ENCODE measurements at places on chromosomes 1 and 21.

GRCh38 chr1:154427173-154428139, 22.3 kb downstream of the IL6R start:
- peak; percentile 32 for DNase-seq

- peak; percentile 57 for DNase-seq
Observed at GRCh38 chr21:45292399-45293219, 4.9 kb upstream of the POFUT2 start.

DNA sequence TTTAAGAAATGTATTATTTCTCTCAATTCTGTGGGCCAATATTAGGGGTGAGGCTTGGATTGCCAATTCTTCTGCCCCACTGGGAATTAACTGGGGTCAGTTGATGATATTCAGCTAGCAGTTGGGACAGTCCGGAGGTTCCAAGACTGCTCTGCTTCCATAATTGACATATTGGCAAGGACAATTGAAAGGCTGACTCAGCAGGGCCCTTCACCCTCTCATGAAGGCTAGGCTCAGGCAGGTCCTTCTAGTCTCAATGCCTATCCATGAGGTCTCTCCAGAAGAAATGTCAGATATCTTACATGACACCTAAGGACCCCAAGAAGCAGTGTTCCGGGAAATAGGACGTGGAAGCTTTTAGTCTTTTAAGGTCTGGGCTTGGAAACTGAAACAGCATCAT, 13.3 kb upstream of the RNF11 start:
- no peak for DNase-seq

DNA sequence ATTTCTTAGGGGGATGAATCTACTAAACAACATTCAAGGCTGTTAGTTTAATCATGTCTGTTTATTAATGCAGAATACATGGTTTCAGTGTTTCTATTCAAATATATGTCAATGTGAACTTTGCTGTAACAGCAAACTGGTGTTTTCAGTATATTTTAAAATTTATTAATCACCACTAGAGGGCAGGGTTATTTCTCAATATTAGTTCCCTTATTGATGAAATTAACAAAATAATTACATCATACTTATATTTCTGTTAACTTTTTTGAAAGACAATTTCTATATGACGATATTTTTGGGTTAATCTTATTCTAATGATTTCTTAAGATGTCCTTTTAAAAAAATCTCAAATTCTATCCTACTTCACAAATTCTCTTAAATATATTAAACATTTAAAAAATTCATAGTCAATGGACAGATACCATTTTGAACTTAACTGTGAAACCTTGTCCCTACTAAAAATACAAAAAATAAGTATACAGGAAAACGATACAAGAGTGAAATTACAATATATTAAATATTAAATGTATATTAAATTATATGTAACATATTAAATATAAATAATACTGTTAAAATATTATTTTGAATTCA, 1034.1 kb upstream of the PRMT6 start:
- no peak for DNase-seq

DNA sequence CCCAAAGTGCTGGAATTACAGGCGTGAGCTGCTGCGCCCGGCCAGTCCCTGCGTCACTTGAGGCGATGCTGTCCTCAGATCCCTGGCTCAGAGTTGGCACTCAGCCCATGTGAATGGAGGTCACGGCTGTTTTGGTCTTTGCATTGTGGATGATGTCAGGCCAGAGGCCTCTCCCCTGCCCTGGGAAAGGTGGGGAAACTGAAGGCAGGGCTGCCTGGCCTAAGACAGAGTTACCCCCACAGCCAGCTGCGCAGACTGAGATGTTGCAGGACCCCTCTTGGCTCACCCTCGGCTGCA, 821 bp downstream of the MASP2 start:
- DNase-seq, result no peak

GRCh38 chr1:232547938-232548484, 81.9 kb downstream of the SIPA1L2 start:
- DNase-seq, result no peak

GRCh38 chr1:219331424-219331823, 157.7 kb downstream of the LYPLAL1 start:
- DNase-seq, result no peak

DNA sequence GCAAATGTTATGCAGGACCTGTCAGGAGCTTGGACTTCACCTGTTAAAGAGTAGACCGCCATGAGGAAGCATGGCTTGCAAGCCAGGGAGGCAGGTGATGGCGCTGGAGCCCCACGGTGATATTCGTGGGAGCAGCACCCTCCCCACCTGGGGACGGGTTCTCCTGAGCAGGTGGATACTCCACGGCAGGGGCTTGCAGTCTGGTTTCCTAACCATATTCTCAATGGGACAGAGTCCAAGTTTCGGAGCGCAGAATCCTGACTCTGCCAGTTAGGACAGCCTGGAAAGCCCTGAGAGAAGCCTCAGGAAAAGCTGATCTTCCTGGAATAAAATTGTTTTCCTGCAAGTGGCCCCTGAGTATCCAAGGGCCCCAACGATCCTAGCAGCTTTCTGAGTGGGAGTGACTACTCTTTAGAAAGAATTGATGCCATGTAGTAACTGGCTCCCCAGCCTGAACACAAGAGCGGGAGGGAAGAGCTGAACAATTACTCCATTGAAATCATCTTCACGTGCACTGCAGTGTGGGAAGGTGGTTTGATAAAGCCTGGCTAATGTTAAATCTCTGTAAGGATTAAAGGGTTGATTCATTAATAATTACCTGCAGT, 146.3 kb upstream of the RAB4A start:
- no peak for DNase-seq

GRCh38 chr1:3002349-3003038, 18.8 kb upstream of the ACTRT2 start:
- DNase-seq, result no peak

DNA sequence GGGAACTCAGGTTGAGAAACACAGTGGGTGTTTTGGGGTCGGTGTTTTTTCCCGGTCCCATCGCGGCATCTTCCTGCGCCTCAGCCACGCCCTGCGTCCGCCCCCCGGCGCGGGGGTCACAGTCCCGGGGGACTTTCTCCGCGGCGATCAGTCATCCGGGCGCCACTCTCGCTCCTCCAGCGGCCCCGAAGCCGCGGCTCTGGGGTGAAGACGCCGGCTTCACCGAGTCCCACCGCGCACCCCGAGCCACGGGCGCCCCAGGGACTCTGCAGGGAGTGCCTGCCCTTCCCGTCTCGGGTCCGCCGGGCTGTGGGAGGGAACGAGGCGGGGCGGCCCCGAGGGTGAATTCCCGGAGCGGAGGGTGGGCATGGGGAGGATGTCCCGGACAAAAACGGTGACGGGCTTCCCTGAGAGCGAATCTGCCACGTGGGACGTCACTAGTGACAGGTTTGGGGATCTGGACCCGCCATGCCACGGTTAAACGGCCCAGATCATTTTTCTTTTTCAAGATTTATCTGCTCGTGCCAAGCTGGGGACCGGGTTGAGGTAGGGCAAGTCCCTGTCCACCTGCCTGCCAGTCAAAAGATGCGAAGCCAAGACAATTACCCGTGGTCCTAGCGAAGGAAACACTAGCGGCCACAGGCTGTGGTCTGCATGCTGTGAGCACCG, 717 bp upstream of the BATF3 start:
- no peak for DNase-seq

DNA sequence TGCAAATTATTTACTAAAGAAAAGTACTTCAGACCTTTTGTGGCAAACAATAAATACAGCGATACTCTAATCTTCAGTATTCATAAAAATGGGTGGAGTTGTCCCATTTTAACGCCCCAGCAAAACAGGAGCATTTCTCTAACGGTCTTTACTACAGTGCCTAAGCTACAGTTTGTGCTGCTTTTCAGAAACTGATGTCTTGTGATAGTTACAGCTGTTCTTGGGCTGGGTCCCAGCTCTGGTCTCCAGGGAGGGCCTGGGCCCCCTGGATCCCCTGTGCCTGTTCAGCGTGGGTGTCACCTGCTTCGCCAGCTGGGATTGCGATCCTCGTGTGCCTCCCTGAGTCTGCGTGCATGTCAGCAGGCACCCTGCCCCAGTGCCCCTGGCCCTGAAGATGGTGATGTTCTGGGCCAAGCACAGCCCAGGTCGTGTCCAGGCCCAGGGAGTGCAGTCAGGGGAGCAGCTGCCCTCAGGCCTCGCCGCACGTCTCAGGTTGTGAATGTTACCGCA, 64.0 kb upstream of the DIP2A start:
- no peak for DNase-seq

GRCh38 chr1:82979593-82980236, 1019.2 kb downstream of the TTLL7 start:
- DNase-seq, result no peak

GRCh38 chr1:47805018-47805417, 192.2 kb downstream of the TRABD2B start:
- DNase-seq, result no peak

DNA sequence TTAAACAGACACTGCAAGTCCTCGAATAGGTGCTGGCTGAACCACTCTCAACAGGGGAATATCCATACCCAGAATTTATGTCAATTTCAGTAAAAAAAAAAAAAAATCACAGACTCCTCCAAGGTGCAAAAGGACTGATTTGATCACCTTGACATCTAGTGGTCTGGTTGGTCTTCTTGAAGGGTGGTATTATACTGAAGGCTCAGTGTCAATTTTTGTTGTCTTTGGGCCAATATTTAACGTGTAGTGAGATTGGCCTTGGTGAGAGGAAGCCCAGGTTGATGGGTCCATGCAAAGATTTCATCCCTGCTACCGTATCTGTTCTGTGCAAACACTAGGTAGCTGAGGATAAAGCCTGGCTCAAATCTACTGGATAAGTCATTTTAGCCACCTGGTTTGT, 4.0 kb upstream of the GBP5 start:
- no peak for DNase-seq

DNA sequence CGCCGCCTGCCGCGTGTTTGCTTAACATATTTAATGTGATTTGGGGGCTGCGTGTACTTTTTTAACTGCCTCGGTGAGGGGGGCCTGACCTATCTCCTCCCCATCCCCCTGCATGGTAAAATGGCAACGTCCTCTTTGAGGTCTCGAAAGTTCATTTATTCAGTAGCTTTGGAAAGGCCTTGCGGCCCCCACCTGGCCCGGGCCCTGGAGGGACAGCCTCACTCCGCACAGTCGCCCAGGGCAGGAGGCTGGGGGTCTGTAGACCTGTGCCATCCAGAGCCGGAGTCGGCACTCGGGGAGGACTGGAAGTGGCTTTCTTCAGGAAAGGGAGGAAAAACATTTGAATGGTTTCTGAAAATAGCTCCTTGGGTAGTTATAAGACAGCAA, 38.0 kb upstream of the ACTRT2 start:
- no peak for DNase-seq

GRCh38 chr1:6889875-6890480, 104.7 kb downstream of the CAMTA1 start:
- DNase-seq, result peak; percentile 32

DNA sequence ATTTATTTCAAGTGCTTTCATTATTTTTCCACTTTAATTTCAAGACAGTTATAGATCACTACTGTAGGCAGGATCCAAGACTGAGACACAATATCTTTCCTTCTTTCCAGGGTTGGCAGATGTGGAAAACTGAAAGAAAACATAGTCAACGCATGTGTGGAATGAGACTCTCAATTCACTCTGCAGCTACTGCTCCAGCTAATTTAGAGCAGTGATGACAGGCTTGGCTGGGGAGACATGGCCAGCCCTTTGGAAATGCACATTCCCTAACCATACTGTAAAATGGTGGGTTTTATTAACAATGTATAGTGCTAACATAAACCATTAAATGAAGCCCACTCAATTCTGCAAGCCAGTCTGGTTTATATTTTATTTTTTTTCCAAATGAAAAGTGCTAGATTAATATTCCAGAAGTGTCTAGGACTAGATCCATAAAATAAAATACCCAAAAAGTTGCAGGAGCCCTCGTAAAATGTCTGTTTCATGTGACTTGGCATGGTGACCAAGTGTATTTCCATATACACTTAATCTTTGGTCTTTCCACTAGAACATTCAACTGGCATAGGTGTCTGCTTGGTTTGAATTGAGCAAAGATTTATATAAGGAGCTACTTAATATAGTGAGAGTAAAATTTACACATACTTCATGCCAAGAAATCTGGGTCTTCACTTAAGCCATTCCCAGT, 32.9 kb downstream of the COL11A1 start:
- DNase-seq, result no peak

GRCh38 chr1:100028765-100029164, 59.0 kb downstream of the SLC35A3 start:
- DNase-seq, result no peak

- no peak for DNase-seq
Observed at GRCh38 chr1:225519166-225519863, 91.5 kb upstream of the LBR start.

- no peak for DNase-seq
Observed at GRCh38 chr1:167551362-167551761, 2.2 kb downstream of the CREG1 start.

DNA sequence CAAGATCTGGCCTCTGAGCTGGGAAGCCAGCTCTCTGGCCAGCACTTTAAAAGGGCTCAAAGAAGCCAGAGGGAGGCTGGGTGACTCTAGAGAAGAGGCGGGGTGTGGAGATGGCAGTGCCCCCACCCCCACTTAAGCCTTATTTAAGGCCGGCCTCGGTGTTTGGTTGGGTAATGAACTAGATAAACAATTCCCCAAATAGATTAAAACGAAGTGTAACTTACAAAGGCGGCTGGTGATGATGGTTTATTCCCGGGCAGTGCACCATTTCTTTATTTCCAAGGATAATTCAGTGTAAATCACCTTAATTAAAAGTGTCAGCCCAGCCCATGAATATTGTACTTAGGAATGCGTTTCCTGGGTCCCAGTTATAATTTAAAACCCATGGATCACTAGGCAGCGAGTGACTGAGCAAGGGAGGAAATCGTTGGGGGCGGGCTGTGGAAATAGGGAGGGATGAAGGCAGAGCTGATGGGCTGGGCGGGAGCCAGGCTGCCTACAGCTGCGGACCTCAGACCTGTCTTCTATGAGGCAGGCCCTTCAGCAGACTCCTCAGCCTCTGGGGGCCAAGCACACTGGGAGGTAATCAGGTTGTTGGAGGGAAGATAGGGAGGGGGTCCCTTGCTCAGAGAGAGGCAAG, 54.9 kb downstream of the TMEM53 start:
- DNase-seq, result peak; percentile 75

GRCh38 chr1:57623039-57623790, 199.4 kb upstream of the DAB1 start:
- no peak for DNase-seq

DNA sequence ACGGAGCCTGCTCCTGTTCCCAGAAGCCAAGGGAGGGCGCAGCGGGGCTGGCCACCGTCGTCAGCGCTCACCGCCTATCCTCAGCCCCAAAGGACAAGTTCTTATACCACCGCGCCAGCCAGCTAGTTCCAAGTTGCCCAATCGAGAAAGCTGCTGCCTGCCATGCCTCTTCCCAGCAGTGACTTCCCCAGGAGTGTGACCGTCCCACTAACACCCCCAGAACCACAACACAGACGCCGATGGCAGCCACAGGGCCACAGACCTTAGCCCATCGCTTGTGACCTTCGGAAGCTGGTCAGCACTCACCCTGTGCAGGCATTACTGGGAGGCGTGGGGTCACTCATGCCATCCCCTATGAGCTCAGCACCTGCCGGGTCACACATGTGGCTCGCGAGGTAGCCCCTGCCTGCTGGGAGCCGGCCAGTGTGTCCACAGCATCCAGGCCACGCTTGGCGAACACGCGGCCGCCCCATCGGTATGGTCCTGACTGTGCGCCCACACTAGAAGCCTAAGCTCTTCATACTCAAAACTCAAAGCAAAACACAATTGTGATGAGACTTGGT, 20.1 kb downstream of the NADK start:
- DNase-seq, result no peak

- no peak for DNase-seq
Observed at GRCh38 chr1:20476265-20477038, 9.6 kb downstream of the CAMK2N1 start.

Data from astrocyte (in vitro differentiated cells and primary cell).